ENCODE measurements at places on chromosomes 16 and 17. TPM values are rescaled to one million over a fixed set of nuclear protein-coding genes. Genes with fewer than 3 reads are reported as not detected.

The DPEP1 gene
- 2.6 TPM for total RNA-seq

The TEX19 gene
- 1.9 TPM for total RNA-seq

The SBK1 gene
- 23.6 TPM for total RNA-seq

The FBXL16 gene
- total RNA-seq, result 7.1 TPM

The C17orf50 gene
- total RNA-seq, result not detected

The SUPT4H1 gene
- 91.6 TPM for total RNA-seq

The DOC2A gene
- total RNA-seq, result 5.3 TPM

The CBX2 gene
- 89.1 TPM for total RNA-seq

The SLC16A6 gene
- 0.15 TPM for total RNA-seq

The C1QTNF8 gene
- not detected for total RNA-seq

The CCL1 gene
- not detected for total RNA-seq

The MT1M gene
- total RNA-seq, result 0.80 TPM

The KRT24 gene
- not detected for total RNA-seq

The PIGL gene
- 53.8 TPM for total RNA-seq

The ST6GALNAC2 gene
- total RNA-seq, result 1.7 TPM

The CCDC78 gene
- 21.0 TPM for total RNA-seq

The ADAD2 gene
- 0.78 TPM for total RNA-seq

The MC1R gene
- 5.6 TPM for total RNA-seq

The ADGRG1 gene
- total RNA-seq, result 0.38 TPM

The SLC6A2 gene
- total RNA-seq, result 0.21 TPM

The COTL1 gene
- 114 TPM for total RNA-seq

The CSH1 gene
- total RNA-seq, result 0.30 TPM
